ENCODE measurements at places on chromosomes 6 and 20.
A peak's percentile ranks its signal among the peaks of the same experiment; 100 is the strongest.

DNA sequence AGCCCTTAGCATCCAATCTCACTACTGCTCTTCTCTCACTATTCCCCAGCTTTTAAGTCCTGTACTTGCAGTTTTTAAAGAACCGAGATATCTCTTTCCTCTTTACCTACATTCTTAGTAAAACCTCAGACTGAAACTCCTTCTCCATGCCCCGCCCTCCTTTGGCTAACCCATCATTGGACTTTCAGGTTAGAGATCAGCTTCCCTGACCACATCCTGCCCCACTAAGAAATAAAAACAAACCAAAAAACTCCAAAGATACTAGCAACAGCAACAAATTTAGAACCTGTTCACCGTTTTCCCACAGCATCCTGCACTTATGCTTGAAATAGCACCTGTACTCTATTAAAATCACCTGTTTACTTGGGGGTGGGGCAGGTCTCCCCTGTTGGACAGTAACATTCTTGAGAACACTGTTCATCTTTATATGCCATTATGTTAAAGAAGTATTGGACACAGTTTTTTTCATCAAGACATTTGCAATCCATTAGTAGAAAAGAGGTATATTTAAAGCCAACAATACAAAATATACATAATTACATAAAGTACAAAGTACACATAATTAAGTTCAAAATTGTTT, 16.3 kb upstream of the SMAP1 start:
- no peak for DNase-seq

GRCh38 chr6:7819431-7820015, 91.1 kb downstream of the TXNDC5 start:
- no peak for DNase-seq

- DNase-seq, result no peak
Observed at GRCh38 chr20:62827311-62828038, 10.6 kb downstream of the COL9A3 start.

DNA sequence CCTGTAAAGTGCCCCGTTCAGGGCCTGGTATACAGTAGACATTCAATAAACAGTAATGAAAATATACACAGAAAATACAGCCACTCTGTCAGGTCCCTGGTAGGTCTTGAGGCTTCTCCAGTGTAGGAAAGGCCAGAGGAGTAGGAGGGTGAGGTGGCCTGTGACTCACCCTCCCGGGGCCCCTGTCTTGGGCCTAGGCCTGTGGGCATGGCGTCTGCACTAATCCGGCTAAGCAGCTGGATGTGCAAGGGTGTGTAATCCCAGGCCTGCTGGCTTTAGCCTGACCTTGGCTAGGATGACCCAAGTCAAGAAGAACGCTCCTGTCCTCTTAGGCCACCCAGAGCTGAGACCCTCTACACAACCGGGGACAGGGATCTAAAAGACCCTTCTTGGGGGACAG, 84.9 kb downstream of the KCNB1 start:
- no peak for DNase-seq

GRCh38 chr20:23200914-23201313, 114.8 kb upstream of the CD93 start:
- peak; percentile 38 for DNase-seq

DNA sequence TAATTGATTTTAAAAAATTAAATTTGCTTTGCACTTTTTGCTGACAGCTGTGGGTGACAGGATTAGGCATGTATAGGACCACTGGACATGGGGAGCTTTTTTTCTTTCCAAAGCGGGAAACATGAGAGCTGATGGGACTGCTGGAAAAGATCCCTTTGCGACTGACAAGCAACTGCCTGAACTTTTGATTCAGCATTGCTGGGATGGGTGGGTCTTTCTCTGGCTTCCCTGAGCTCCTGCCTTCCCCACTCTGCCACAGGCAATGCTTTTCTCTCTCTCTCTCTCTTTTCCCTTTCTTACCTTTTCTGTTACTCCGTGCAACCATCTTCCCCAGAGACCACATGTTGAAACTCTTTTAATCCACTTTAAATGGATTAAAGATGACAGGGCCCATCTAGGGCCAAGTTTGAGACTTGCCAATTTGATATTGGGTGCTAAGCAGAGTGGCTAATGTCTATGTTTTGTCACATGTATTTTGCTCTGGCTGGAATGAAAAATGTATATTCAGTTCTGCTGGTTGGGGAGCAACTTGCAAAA, 33.5 kb upstream of the TPD52L1 start:
- no peak for DNase-seq

DNA sequence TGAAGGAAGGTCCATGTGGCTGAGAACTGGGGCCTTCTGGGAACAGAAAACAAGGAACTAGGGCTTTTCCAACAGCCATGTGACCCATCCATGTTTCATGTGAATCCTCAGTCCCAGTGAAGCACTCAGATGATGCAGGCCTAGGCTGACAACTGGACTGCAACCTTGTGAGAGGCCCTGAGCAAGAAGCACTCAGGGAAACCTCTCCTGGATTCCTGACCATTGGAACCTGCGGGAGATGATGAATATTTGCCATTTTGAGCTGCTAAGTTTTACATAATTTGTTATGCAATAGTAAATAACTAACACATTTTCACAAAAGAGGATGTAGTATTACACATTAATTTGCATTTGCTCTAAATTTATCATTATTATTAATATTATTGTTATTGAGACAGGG, 38.4 kb upstream of the HLA-G start:
- no peak for DNase-seq

GRCh38 chr20:25483431-25484132, 76.1 kb downstream of the GINS1 start:
- no peak for DNase-seq

GRCh38 chr20:568097-568652, 24.6 kb upstream of the CSNK2A1 start:
- no peak for DNase-seq

DNA sequence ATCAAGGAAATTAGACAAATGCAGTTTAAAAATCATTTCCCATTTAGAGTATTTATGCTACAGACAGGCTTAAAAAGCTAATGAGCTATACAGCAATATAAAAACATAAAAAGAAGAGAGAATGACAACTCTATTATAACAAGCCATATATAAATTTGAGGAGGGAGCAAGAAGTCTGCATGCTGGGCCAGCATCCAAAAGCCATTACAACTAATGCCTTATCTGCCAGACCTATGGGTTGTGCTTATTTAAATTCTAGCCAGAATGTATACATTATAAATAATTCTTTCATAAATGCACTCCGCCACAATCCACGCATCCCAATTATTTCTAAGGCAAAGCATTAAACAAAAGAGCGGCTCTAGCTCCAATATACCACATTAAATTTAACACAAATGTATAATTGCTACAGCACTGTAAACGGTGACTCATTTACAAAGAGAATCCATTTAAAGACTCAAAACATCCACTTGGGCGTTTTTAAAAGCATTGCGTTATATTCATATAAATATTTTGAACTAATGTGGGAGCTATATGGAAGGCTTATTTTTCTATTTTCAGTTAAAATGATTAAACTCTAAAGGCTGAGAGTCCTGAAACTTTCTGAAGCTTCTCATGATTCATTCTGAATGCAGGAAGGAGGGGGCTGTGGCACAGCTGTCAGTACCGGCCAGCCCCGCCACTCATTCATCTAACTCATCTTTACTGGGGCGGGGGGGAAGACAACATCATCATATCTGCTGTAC, 37.7 kb upstream of the RAB22A start:
- peak; percentile 51 for DNase-seq

- no peak for DNase-seq
Observed at GRCh38 chr6:101454106-101454676, 60.7 kb downstream of the GRIK2 start.

DNA sequence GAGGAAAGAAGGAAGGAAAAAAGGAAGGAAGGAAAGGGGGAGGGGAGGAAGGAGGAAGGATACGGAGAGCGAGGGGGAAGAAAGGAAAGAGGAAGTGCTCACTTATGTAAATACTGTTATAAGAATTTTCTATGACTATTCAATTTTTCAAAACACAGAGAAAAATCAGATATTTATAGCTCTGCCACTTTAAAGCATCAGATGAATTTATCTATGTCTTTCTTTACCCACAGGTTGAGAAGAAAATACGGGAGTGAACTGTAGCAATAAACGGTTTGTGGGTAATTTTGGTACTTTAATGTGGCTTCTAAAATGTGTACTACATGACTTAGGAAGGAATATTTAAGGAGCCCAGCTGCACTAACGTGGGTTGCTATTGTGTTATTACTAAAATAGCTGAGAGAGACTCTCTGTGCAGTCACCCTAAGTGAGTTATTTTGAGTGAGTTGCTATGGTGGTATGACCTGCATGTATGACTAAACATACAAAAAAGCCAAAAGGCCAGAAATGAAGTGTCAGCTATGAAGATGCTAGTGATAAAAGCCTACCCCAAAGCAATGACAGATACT, 225.5 kb downstream of the SOD2 start:
- DNase-seq, result no peak

GRCh38 chr6:110320307-110320706, 37.8 kb downstream of the METTL24 start:
- no peak for DNase-seq

GRCh38 chr6:152170702-152171667, 363.5 kb downstream of the ESR1 start:
- no peak for DNase-seq

DNA sequence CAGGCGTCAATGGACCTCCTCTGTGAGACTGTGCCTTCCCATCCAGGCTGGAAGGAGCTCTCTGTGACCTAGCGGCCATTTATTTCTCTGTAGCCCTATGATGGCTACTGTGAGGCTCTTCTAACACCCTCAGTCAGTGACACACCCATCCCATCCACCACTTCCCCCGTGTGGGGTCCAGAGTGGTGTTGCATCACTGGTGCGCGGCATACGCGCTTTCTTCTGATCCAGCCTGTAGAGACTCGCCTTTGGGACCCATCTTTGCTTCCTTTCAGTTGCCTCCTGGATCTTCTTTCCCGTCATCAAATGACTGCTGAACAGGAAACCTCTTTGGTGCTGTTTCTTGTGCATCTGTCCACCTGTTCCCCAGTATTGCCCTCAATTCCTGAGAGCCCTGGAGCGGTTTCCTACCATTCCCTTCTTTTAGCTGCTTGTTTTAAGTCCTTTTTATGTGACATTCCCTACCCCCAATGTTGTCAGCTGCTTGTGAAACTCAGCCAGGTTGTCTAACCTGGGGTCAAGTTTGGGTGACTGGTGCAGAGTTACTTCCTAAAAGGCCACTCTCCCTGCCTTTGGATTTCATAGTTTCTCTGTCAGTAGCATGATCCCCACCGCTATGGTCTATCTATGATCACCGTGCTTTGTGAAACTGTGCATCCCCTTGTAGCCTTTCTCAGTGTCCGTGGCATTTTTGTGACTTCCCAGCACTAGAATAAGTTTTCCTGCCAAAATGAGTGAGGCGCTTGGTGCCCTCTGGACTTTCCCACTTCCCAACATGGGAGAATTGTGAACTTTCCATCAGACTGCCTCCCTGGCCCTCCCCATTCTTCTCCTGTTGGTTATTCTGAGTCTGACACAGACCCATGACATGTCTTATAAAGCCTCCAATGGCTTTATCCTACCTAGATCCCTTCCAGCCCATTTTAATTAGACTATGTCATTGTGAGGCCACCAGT, 5.7 kb downstream of the PRR3 start:
- no peak for DNase-seq

DNA sequence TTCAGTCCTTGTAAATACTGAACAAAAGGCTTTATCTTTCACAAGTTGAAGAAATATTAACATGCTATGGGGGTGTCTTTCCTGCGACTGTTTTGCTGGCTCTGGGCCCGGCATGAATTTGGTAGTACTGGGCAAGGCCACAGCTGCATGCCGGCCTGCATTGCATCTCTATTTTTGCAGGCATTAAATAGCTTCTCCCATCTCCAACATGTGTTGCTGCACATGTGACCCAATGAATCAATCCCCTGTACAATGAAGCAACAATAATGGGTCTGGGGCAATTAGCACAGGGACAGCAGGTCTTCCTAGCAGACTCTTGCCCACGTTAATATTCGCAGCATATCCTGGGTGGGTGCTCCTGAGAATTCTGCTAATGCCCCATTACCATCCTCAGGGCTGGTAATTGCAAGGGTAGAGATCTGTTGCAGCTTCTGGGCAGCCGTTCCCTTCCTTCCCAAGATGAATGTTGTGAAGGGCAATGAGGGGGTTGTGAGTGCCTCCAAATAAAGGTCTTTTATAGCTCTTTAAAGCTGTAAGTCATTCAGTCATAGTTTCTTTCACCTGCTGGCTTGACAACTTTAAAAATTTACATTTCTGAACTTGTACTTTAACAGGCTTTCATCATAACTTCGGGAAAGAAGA, 24.3 kb upstream of the CDYL start:
- DNase-seq, result no peak

DNA sequence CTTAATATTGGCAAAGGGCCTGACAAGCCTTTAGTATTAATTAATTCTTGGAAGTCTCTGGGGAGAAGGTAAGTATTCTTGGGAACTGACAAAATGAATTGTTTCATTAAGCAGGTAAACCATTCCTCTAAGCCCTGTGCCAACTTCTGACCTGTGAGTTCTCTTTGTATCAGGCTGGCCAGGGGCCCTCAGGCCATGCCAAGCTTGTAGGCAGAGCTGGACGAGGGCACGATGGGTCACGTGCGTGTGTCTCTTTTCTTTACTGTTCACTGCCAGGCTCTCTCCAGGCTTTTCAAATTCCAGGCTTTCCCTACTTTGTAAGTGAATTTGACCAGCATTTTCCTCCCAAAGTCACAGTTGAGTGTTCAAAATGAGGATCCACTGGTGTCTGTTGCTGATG, 112.4 kb downstream of the NRN1 start:
- DNase-seq, result no peak

DNA sequence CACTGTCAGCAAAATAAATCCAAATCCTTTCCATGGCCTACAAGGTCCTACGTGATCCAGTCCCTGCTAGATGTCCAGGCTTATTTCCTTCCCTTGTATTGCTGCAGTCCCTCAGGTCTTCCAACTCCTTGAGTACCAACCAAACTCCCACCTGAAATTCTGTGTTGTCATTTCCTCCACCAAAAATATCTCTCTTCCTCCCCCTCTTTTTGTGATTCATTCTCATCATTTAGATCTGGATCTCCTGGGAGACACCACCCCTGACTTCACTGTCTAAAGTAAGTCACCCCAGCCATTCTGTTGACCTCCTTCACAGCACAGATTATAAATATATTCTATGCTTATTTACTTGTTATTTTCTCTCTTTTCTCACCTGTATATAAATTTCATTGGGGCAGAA, 9.0 kb upstream of the LOC128125822 start:
- DNase-seq, result no peak

DNA sequence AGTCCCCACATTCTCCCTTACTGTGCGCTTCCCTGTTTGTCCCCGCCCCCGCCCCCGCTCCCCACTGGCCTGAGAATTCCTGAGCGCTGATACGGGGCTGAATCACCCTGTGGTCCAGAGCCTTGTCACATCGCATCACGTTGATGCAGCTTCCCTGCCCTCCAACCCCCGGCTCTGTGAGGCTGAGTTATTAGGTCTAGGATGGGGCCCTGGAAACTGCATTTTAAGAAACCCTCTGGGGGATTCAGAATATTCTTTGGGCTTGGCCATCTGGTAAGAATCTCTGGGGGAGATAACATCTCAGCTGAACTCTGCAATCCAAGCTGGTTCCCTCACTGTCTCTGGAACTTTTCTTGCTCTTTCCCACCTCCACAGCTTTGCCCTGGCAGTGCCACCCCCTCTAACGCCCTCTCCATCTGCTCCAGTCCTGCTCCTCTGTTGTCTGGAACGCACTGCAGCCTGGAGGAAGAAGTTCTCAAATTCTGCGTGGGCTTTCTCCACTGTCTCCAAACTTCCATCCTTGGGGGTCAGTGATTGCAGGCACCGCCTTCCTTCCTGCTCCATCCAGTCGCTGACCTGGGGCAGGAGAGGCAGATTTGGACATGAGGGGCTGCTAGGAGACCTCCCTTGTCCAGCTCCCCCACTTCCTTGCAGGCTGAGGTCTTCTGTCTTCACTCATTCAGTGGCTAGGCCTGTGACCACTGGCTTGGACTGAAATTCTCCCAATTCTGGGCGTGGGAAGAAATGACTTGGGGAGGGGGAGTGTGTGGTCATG, 42.6 kb downstream of the KIAA1755 start:
- no peak for DNase-seq
